Breast epithelium (tissue), 4 donors: ENCODE measurements at places on chromosomes 5 and 9. TPM values are rescaled to one million over a fixed set of nuclear protein-coding genes. Genes with fewer than 3 reads are reported as not detected.

GRCh38 chr5:95826949-95827891 lies 4.7 kb upstream of the GLRX start:
- no peak for DNase-seq
- no peaks in the 10 kb centered on the region for H3K4me1 ChIP-seq
- no peaks in the 10 kb centered on the region for H3K27me3 ChIP-seq
- no peak overlapping the region for H3K27ac ChIP-seq
- no peak overlapping the region for H3K4me3 ChIP-seq

DNA sequence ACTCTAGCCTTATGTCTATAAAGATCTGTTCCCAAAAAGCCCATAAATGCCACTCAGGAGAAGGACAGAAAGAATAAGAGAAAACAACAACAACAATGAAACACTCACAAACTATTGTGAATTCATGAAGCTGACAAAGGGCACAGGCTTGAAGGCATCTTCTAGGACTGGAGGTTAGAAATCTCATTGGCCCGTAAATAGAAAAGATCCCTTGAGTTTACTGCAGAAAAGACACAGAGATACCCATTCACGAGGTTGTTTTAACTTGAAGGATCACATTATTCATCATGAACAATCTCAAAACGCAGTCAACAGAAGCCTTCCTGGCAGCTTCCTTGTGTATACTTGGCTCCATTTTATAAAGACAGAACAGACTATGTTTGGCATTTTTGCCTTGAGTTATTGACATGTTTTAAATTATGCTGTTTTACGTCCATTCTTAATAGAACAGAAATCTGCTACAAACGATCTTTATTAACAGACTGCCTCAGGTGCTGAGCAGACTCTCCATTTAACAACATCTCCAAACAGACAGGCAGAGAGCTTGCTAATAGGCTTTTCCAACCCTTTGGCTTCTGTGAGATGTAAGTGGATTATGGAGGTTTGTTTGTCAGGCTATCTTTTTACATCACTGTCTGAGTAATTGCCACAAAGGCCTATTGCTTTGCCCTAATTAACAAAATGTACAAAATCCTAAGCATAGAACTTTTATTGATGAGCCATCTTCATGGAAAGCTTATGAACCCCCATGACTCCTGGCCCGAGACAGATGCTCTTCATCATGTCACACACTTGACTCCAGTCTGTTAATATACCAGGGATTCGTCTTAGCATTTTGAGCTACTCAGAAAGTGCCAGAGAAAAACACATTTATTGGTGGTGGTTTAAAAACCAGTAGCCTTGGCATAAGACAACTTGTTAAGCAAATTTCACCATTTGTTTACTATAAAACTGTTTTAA lies 735.3 kb upstream of the ZNF608 start:
- H3K4me3 ChIP-seq, result no peak overlapping the region
- DNase-seq, result no peak
- no peaks in the 10 kb centered on the region for H3K36me3 ChIP-seq
- peak overlapping the region; percentile 16 for H3K27ac ChIP-seq
- no peaks in the 10 kb centered on the region for H3K27me3 ChIP-seq

DNA sequence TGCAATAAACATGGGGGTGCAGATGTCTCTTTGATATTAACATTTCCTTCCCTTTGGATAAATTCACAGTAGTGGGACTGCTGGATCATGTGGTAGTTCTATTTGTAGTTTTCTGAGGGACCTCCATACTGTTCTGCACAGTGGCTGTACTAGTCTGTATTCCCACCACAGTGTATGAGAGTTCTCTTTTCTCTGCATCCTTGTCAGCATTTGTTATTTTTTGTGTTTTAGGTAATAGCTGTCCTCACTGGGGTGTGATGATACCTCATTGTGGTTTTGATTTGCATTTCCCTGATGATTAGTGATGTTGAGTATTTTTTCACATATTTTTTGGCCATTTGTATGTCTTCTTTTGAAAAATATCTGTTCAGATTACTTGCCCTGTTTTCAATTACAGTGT lies 562.5 kb downstream of the CSNK1G3 start:
- no peaks in the 10 kb centered on the region for H3K27me3 ChIP-seq
- H3K27ac ChIP-seq, result no peak overlapping the region
- DNase-seq, result no peak

DNA sequence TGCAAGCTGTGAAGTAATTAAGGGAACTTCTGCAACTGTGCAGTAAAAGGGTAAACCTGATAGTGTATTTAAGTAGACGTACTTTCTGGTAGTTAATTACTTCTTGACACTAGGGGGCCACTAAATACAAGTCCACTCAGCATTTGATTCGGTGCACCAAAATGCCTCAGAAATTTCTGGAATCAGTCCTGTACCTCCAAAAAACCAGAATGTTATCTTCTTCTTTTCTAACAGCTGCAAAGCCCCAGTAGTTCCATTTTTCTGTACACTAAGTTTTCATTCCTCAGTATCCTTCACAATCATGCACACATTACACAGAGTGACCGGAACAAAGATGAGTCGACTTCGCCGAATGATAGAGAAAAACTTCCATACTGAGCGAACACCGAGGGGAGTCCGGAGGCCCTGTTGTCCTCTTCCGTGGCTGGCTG lies 484 bp downstream of the GFM2 start:
- H3K4me3 ChIP-seq, result peak overlapping the region; percentile 62
- H3K36me3 ChIP-seq, result no peaks in the 10 kb centered on the region
- H3K27ac ChIP-seq, result peak overlapping the region; percentile 84
- peaks cover 16% of the 10 kb centered on the region for H3K4me1 ChIP-seq
- H3K27me3 ChIP-seq, result no peaks in the 10 kb centered on the region
- no peak for DNase-seq

Gene PCDHGB7
- 15.4 TPM for total RNA-seq

GRCh38 chr9:14935964-14936363 lies 25.7 kb upstream of the FREM1 start:
- H3K4me3 ChIP-seq, result no peak overlapping the region
- DNase-seq, result no peak
- no peaks in the 10 kb centered on the region for H3K4me1 ChIP-seq
- no peaks in the 10 kb centered on the region for H3K36me3 ChIP-seq
- no peaks in the 10 kb centered on the region for H3K27me3 ChIP-seq
- no peak overlapping the region for H3K27ac ChIP-seq

Gene IFNA21
- not detected for total RNA-seq

DNA sequence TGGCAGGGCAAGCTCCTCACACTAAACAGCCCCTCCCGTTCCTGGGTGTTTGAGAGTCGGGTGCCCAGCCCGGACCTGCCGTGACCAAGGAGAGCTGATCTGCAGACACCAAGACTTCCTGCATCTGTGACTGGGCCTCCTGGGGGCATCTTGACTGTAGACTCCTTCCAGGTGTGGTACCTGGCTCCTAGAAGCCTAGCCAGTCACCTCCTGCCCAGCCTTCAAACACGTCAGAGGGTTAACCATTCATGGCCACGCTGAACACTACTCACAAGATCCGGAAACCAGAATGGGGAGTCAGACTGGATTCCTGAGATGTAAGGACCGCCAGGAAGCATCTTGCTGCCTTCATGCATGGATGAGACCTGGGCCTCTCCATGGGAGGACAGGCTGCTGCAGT lies 3.7 kb upstream of the LCN2 start:
- peak overlapping the region; percentile 1 for H3K27ac ChIP-seq
- H3K36me3 ChIP-seq, result no peaks in the 10 kb centered on the region
- no peak for DNase-seq

GRCh38 chr5:131883984-131884383 lies 61.5 kb downstream of the MEIKIN start:
- no peaks in the 10 kb centered on the region for H3K36me3 ChIP-seq
- no peak for DNase-seq
- H3K27me3 ChIP-seq, result no peaks in the 10 kb centered on the region
- H3K27ac ChIP-seq, result no peak overlapping the region
- no peaks in the 10 kb centered on the region for H3K4me1 ChIP-seq

- no peaks in the 10 kb centered on the region for H3K4me1 ChIP-seq
- no peak overlapping the region for H3K27ac ChIP-seq
- no peaks in the 10 kb centered on the region for H3K27me3 ChIP-seq
These were observed 81.9 kb downstream of the DMRTA1 start for GRCh38 chr9:22528485-22528884.

- no peaks in the 10 kb centered on the region for H3K27me3 ChIP-seq
- DNase-seq, result no peak
- H3K36me3 ChIP-seq, result no peaks in the 10 kb centered on the region
- no peaks in the 10 kb centered on the region for H3K4me1 ChIP-seq
- no peak overlapping the region for H3K4me3 ChIP-seq
These were observed 398.5 kb downstream of the TAF11L14 start for GRCh38 chr5:18032744-18033143.

GRCh38 chr5:54589786-54590185 lies 72.2 kb downstream of the SNX18 start:
- no peak overlapping the region for H3K27ac ChIP-seq
- H3K36me3 ChIP-seq, result no peaks in the 10 kb centered on the region
- DNase-seq, result no peak
- H3K4me3 ChIP-seq, result no peak overlapping the region
- H3K27me3 ChIP-seq, result no peaks in the 10 kb centered on the region

- H3K4me3 ChIP-seq, result no peak overlapping the region
- no peak overlapping the region for H3K27ac ChIP-seq
- no peaks in the 10 kb centered on the region for H3K27me3 ChIP-seq
- DNase-seq, result no peak
- H3K36me3 ChIP-seq, result peaks cover 7% of the 10 kb centered on the region
- no peaks in the 10 kb centered on the region for H3K4me1 ChIP-seq
These were observed 8.1 kb downstream of the RPS6 start for GRCh38 chr9:19371942-19372341.

GRCh38 chr9:102862478-102862877 lies 132.7 kb upstream of the CYLC2 start:
- DNase-seq, result no peak
- H3K36me3 ChIP-seq, result no peaks in the 10 kb centered on the region
- no peaks in the 10 kb centered on the region for H3K4me1 ChIP-seq
- H3K27ac ChIP-seq, result no peak overlapping the region

DNA sequence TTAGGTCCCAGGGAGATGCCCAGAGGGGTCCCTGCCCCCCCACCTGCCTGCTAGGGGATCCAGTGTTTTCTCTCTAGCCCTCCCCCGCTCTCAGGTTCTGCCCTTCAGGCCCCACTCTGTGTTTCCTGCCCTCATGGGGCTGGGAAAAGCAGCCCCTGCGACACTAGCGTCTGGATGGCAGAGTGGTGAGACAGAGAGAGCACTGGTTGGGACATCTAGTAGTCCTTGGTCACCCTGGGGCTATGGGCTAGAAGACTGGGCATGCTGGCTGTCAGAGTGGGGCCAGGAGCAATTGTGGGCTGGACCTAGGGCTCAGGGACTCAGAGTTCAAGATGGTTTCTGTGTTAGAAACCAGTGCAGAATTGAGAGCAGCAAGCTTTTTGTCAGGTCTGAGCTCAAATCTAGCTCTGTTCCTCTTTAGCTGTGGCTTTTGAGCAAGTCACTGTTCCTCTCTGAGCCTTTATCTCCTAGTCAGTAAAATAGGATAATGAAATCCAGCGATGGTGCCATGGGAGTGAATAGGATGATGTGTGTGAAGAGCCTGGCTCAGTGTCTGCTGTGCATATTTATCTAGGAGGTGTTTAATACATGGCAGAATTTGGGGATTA lies 39.0 kb downstream of the RGS3 start:
- H3K27me3 ChIP-seq, result no peaks in the 10 kb centered on the region
- no peak for DNase-seq
- no peaks in the 10 kb centered on the region for H3K4me1 ChIP-seq
- no peaks in the 10 kb centered on the region for H3K36me3 ChIP-seq

- no peak for DNase-seq
- no peak overlapping the region for H3K27ac ChIP-seq
These were observed 102.7 kb downstream of the HSPA4 start for GRCh38 chr5:133154274-133155075.

Gene CCDC183
- total RNA-seq, result 0.64 TPM

DNA sequence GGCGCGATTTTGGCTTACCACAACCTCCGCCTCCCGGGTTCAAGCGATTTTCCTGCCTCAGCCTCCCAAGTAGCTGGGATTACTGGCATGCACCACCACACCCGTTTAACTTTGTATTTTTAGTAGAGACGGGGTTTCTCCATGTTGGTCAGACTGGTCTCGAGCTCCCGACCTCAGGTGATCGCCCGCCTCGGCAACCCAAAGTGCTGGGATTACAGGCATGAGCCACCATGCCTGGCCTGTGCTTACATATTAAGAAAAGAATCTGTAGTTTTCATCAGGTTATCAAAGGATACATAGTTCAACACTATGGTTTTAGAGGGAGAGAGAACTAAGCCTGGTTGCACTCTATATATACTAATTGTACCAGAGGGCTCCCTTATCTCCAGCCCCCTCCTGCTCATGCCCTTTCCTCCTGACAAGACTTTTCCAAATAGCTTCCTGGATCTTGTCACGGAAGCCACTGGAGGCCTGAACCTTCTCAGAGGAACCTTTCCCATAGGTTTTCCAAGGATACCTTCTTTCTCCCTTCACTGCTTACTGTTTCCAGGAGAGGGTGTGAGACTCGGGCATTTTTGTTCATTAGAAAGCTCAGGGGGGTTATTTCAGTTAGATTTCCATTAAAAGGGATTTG lies 53.1 kb downstream of the SLC44A1 start:
- H3K27ac ChIP-seq, result peak overlapping the region; percentile 46
- H3K27me3 ChIP-seq, result no peaks in the 10 kb centered on the region
- no peaks in the 10 kb centered on the region for H3K4me1 ChIP-seq
- DNase-seq, result no peak

- H3K4me3 ChIP-seq, result no peak overlapping the region
- no peak for DNase-seq
- no peak overlapping the region for H3K27ac ChIP-seq
- no peaks in the 10 kb centered on the region for H3K36me3 ChIP-seq
- no peaks in the 10 kb centered on the region for H3K27me3 ChIP-seq
- H3K4me1 ChIP-seq, result no peaks in the 10 kb centered on the region
These were observed 27.6 kb upstream of the SPATA31E1 start for GRCh38 chr9:87855061-87855460.

DNA sequence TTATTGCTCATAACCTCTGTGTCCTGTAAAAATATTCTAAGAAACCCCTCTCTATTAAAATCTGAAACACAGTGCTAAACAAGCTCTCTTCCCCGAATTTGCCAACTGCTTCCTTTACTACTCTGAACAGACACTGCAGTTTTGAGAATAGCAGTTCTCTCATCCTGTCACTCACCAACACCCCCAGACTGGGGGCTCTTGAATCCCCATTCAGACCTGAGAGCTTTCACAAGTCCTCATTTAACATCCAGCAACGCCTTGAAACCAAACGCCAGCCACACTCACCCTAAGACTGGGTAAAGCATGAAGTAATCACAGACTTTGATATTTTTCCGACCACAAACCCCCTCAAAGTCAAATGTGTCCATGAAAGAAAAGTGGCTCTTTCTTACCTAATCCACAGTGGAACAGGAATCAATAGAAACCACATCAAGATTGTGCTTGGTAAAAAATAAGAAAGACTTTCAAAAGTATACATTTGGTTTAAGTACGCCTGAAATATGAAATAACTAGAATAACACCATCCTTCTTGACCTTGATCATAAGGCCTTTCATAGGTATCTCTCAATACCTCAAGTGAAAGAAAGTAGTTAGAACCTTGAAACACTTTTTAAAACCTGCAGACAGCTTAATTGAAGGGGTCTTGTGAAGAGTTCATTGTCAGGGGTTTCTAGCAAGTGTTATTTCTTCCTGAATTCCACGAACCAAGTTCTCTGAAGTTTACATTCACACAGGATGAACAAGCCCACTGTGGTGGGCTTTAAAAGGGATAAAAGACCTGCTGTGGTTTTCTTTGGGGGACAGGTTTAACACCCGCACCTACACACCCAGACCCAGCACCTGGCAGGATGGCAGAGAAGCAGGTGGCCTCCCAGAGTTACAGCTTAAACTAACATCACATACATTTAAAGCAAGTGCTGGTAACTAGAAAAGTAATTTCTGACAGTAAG lies 412.6 kb downstream of the MLLT3 start:
- DNase-seq, result no peak
- no peaks in the 10 kb centered on the region for H3K27me3 ChIP-seq
- no peaks in the 10 kb centered on the region for H3K4me1 ChIP-seq
- no peaks in the 10 kb centered on the region for H3K36me3 ChIP-seq
- H3K4me3 ChIP-seq, result no peak overlapping the region
